ENCODE measurements at places on chromosomes 16 and 17.

DNA sequence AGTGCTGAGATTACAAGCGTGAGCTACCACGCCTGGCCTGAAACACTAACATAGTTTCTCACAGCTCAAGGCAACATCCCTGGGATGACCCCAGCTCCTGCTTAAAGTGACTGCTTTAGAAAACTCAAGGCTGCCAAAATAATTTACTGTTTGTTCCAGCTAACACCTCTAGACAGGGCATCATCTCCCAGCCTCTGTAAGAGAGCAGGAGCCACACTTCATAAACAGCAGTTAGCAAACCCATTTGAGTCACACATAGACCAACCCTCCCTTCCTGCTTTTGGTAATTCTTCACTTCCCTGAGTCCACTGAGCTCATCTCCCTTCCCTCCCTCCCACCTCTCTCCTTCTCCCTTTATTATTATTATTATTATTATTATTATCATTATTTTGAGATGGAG is 201.3 kb downstream of the XYLT1 start:
- no peak for DNase-seq

- DNase-seq, result no peak
Measured at GRCh38 chr17:64120159-64120810, 9.7 kb downstream of the ERN1 start.

- no peak for DNase-seq
Measured at GRCh38 chr17:76394166-76394565, 9.8 kb downstream of the SPHK1 start.

GRCh38 chr17:16013943-16014407 is 14.4 kb downstream of the TTC19 start:
- no peak for DNase-seq

DNA sequence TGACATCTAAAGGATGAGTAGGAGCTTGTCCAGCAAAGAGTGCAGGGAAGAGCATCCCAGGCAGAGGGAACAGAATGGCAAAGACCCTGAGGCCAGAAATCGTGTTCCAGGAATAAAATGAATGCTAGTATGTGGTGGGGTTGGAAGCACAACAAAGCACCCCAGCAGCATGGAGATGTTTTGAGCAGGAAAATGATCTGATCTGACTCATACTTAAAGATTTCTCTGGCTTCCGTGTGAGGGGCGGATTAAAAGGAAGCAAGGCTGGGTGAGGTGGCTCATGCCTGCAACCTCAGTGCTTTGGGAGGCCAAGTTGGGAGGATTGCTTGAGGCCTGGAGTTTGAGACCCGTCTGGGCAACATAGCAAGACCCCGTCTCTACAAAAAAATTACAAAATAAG is 2.3 kb downstream of the SLC5A11 start:
- DNase-seq, result no peak

DNA sequence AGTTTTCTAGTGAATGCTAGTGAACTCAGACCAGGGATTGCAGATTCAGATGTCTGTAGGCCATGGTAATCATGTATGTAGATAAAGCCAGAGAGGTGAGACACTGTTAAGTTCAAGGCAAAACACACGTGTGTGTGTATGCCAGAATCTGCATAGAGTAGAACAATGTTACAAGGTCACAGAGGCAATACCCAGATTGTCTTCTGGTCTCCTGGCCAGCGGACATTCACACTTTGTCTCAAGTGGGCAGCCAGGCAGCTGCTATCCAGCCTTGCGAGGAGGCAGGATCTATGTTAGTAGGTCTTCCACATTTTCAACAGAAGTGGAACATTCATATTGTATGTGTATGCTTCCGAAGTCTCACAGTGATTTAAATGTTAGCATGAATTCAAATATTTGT is 244.4 kb downstream of the FTO start:
- DNase-seq, result no peak

GRCh38 chr17:34305606-34306005 is 13.6 kb upstream of the CCL8 start:
- DNase-seq, result no peak

- DNase-seq, result no peak
Measured at GRCh38 chr16:51922476-51922875, 624.5 kb downstream of the TOX3 start.

DNA sequence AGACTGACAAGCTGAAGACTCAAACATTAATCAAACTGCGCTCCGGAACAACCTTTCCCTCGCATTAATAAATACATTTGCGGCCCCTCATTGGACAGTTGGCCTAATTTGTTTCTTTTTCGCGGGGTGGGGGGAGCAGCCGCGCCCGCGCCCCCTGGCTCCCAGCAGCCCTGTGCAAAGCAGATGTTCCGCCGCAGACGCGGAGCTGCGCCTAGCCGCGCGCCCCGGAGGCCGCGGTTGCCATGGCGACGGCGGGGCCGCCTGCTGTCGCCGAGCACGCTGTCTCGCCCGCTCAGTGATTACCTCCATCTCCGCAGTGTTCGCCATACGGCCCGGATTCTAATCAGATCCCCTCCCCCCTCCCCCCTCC is 25.5 kb downstream of the COPZ2 start:
- peak; percentile 68 for DNase-seq

- no peak for DNase-seq
Measured at GRCh38 chr17:73323409-73324159, 11.8 kb upstream of the CDC42EP4 start.

- no peak for DNase-seq
Measured at GRCh38 chr17:58275417-58275816, 5.3 kb downstream of the MPO start.

DNA sequence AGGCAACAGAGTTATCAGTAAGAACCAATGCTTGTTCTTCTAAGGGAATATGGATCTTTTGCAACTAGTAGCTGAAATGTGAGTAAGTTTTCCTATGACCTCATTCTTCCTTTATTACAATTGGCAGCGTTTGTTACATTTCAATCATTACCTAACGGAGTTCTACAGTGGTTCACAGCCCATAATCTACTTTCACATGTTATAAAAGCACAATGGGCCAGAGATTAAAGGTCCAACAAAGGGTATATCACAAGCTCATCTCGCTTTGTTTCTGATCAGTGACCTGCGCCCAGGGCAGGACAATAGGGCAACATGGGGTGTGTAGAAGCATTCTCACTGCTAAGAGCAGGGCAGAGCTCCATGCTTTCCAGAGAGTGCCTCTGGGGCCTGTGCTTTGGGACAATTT is 279.9 kb upstream of the DYNLRB2 start:
- DNase-seq, result no peak

- no peak for DNase-seq
Measured at GRCh38 chr17:76598004-76598439, 12.4 kb upstream of the ST6GALNAC2 start.

GRCh38 chr17:44989552-44990138 is 21.5 kb upstream of the C1QL1 start:
- DNase-seq, result no peak

GRCh38 chr16:12021578-12022253 is 45.2 kb downstream of the SNX29 start:
- no peak for DNase-seq

DNA sequence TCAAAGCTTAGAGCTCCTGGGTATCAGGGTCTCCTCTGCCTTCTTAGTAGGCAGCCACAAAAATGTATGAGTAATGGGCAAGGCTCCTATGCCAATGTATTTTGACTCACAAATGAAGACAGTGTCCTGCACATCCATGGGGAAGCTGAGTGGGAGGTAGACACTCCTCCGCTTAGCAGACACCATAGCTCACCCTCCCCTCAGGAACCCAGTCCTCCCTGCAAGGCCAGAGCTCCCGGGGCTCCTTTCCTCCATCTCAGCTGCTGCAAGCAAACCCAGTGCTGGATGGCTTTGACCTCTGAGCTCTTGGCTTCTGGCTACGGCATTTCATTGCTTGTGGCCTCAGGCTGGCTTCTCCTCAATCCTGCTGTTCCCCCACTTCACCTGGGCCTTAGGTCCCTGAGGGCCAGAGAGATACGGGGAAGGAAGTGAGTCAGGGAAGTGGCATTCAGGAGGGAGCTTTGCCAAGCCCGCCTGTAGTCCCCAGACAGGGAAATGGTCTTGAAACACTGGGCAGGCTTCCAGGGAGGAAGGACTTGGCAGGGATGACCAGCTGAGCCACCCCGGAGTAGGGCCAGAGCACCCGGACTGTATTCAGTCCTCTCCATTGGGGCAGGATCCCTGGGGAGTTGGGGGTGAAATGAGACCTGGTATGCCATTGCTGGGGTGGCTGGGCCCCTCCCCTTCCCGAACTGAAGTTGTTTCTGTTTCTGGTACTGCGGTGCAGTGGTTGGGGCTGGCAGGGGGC is 4.5 kb downstream of the ABCC3 start:
- no peak for DNase-seq

GRCh38 chr17:77898521-77899434 is 59.7 kb upstream of the TNRC6C start:
- DNase-seq, result no peak

DNA sequence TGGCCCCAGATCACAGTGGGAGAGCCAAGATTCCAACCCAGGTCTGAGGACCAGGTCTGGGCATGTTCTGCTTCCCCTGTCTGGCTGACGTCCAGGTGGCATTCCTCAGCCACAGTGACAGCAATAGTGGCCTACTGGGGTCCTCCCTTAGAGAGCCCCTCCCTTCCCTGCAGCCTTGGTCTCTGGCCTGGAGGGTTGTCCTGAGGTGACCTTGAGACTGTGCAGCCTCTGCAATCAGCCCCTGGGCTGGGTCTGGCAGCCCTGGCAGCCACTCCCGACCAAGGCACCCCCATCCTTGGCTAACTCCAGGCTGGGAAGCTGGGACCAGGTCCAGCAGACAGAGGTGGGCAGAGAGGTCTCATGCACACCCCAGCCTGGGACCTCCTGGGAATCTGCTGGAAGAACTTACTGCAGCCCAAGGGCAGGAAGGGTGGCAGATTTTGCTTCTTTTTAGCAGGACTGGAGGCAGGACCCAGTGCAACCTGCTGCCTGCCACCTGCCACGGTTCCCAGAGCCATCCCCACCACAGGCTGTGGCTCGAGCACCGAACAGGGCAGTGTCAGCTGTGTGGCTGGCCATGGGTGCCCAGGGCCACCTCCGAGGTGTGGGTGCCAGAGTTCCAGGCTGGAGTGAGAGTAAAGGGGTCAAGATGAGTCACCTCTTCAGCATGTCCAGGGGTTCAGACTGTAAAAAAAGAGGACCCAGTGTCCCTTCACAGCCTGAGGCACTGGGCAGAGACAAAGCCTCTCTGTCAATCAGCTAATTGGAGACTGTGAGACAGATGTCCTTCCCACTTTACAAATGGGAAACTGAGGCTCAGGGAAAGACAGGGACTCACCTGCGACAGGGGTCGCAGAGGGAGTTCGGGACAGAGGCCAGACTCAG is 12.6 kb downstream of the GRB7 start:
- DNase-seq, result no peak

DNA sequence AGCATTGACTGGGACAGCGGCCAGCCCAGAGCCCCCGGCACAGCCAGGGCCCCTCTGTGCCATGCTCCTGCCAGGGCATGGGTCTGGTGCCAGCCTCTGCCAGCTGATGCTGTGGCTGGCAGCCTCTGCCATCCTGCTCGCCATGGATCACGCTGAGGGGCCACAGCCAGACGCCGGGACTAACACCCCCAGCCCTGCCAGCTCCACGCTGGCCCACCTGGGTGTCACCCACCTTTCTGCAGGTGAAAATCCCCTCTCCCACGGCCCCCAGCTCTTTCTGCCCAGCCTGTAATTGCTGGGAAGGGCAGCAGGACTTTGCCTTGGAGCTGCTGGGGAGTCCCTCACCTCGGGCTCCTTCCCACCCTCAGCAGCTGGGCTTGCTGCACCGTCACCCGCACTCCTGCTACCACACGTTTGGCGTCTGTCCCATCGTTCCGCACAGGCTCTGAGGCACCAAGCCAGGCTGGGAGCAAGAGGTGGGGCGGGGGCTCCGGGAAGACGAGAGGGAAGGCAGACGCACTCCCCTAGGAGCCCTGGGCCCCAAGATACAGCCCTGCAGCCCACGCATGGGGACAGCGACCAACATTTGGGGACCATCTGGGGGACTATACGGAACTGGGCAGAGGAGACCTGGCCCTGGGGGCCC is 42.0 kb upstream of the ACSF3 start:
- DNase-seq, result no peak

DNA sequence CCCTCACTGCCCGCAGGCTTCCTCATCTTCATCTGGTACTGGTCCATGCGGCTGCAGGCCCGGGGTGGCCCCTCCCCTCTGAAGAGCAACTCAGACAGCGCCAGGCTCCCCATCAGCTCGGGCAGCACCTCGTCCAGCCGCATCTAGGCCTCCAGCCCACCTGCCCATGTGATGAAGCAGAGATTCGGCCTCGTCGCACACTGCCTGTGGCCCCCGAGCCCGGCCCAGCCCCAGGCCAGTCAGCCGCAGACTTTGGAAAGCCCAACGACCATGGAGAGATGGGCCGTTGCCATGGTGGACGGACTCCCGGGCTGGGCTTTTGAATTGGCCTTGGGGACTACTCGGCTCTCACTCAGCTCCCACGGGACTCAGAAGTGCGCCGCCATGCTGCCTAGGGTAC is 4.7 kb upstream of the ADGRG3 start:
- no peak for DNase-seq

DNA sequence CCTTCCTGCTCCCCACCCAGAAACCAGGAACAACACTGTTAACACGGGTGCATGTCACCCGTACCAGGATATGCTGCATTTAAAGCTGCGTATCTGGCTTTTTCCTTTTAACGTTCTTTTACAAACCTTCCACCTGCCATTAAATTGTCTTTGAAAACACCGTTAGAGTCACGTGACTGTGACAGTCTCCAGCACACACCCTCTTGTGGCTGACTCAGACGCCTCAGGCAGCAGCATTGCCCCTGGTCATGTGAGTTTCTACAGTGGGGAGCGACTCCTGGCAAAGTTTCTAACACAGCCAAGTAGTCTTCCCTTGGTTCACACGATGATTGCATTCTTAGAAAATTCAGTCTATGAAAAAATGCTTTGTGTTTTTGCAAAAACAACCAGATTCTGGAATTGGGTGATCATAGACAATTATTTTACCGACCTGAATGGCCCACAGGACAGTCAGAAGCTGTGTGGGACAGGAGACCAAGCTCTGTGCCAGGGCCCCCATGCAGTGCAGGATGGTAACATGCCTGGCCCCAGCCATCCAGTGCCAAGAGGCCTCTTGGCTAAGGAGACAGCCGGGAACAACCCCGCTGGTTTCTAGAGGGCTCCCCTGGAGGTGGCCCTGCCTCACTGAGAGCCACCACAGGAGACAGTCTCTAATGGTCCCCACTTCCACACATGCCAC is 199.1 kb downstream of the KATNIP start:
- no peak for DNase-seq

DNA sequence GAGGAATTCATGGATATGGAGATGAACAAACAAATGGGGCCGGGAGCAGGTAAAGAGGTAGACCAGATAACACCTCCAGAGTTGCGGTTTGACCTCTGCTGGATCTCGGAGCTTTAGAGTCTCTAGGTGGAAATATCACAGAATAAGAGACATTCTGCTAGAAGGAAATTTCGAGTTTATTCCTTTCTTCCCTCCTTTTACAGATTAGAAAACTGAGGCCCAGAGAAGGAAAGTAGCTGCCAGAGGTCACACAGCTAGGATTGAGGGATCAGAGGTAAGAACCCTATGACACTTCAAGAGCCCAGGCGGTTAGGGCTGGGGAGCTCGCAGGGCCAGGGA is 7.7 kb upstream of the COL1A1 start:
- DNase-seq, result no peak

DNA sequence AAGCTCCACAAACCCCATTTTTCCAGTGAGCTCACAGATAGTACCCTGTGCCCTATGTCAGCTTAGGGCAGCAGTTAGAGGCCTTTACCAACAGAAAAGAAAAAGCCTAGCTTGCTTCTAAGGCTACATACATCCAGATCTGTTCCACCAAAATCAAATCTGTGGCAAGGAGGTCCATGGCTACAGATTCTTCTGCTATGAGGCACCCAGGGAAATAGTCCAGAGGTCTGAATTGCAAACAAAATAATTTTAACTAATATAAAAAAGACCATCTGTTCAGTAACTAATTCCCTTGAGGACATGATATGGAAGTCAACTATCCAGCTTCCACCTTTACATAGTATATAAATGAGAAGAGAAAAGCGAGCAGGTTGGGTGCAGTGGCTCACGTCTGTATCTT is 129.3 kb downstream of the PARN start:
- DNase-seq, result no peak

Measured in stimulated activated effector memory CD8-positive, alpha-beta T cell treated with anti-CD3 and anti-CD28 coated beads, Interleukin-12 subunit alpha, Interleukin-12 subunit beta, amount 100 ng/mL, for 72 hours (primary cell).